ENCODE measurements at places on chromosomes 16 and 17.

- no peak for DNase-seq
Measured at GRCh38 chr16:62254372-62254771, 218.1 kb upstream of the CDH8 start.

- no peak for DNase-seq
Measured at GRCh38 chr17:67836205-67836987, 11.1 kb downstream of the BPTF start.

DNA sequence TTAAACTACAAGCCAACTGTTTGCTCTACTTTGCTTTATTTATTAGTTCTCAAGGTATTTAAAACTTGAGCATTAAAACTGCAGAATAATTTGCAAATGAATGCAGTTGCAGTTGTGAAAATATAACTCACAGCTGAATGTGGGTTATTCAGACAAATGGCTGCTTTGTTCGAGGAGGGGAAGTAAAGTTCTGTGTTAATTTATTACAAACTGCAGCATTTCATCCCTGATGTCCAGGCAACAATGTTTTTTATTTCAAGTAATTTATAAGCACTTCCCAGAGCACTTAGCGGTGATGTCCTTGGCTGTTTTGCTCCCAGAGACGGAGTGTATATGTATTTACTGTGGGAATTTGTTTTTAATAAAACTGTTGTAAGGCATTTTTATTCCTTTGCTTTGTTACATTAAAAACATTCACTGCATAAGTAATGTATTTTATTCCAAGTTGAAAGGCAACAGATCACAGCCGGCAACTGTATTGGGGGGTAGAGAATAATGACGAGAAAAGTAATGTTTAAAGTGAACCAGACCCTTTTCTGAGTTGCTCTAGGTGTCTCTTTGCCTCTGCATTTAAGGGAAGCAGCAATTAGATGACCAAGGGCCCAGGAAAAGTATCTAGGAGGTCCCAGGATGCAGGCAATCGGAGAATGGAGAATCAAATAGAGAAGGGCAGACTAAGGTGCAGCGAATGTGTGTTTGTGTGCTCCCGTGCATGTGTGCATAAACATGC lies 291.2 kb upstream of the SALL1 start:
- no peak for DNase-seq

DNA sequence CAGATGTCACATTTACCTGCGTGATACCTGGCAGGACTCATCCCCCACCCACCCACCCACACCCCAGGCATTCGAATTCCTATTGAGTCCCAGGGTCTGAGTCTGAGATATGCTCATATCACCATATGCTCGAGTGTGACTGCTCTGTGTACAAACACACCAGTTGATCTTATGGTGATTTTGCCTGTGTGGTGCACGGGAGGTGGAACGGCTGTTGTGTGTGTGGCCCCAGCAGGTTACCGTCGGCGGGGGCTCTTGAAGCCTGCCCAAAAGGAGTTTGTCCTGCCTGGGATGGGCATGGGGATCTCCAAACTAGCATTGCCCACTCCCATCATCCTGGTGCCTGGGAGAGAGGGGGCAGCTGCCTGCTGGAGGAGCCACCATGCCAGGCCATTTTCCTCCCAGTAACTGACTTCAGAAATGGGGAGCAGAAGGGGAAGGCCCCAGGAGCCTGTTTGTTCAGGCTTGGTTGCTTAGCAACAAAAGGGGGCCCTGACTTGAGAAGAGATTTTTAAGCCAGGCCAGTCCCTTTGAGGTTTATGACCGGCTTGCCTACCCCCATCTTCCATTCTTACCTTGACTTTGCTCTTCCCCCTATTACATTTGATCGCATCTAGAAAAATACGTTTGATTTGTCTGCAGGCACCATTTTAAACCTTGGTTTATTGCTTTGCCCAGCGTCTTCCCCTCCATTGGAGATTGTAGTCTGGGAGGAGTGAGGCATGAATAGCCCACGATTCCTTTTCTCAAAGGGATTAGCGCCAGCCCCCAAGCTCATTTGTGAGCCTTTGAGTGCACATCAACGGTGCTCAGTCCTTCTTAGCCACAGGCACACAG lies 217.7 kb downstream of the CCDC182 start:
- no peak for DNase-seq

DNA sequence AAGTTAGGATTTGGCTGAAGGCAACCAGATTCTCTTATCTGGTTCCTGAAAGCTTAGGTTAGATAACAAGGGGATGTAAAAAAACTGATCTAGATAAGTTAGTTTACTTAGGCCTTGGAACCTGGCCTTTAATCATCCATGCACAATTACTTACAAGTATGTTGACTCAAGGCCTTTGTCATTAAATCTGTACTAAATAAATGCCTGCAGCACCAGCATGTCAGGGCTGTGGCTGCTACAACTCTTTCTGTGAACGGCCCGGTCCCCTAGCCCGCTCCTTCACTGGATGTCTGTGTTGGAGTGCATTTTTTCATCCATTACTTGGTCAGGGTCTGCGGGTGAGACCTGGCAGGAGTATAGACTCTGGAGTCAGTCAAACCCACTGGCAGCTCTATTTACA lies 48.4 kb upstream of the ALDH3A1 start:
- DNase-seq, result no peak

- peak; percentile 38 for DNase-seq
Measured at GRCh38 chr17:62724398-62725146, 83.5 kb downstream of the MARCHF10 start.

DNA sequence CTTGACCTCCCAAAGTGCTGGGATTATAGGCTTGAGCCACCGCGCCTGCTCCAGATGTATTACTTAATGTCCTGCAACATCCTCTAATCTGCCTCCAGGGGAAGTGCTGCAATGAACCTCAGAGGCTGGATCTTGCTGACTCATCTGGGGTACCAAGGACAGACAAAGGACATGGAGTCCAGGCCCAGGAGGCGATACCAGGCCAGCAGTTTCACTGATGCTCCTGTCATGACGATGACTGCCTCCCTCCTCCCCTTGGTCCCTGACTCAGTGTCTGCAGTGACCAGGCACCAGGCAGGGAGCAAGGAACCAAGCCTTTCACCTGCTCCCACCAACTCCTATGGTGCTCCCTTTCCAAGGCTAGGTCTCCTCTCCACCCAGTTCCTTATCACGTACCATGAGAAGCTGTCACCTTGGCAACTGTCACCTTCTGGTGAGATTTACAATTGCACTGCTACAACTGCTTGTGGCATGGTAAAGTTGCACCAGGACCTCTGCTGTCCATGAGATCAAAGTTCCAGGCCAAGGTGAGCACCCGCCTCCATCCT lies 21.6 kb upstream of the PHOSPHO1 start:
- no peak for DNase-seq

DNA sequence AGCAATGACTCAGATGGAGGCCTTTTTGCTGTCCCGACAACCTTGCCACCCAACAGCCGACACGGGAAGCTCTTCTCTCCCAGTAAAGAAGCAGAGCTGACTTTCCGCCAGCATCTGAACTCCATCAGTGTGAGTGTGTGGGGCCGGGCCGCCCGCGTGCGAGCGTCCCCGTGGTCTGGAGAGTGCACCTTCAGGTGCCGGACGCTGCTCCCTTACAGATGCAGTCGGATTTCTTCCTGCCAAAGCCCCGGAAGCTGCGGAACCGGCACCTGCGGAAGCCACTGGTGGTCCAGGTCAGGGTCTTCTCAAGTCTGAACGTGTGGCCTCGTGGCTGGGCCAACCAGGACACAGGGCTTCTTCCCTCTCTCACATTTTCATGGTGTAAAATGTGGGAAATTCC lies 15.5 kb upstream of the JPT2 start:
- DNase-seq, result no peak

DNA sequence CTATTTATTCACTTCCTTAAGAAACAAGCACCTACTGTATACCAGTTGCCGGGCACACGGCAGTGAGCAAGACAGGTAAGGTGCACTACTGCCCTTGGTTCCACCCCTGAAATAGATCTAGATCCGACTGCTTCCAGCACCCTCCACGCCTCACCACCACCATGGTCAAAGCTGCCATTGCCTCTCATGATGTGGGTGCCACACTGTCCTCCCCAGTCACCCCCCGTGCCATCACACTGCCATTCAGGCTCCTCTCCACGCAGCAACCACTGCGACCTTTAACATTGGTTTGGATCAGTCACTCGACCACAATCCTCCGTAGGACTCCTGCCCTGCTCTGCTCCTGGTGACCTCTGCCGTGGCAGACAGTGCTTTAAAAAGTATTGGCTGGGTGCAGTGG lies 226.8 kb downstream of the CPPED1 start:
- no peak for DNase-seq

All from T-helper 22 cell (primary cell).